Activated T-cell treated with anti-CD3 and anti-CD28 coated beads for 48 hours (primary cell): ENCODE measurements at places on chromosomes 13 and 19.
A peak's percentile ranks its signal among the peaks of the same experiment; 100 is the strongest.

DNA sequence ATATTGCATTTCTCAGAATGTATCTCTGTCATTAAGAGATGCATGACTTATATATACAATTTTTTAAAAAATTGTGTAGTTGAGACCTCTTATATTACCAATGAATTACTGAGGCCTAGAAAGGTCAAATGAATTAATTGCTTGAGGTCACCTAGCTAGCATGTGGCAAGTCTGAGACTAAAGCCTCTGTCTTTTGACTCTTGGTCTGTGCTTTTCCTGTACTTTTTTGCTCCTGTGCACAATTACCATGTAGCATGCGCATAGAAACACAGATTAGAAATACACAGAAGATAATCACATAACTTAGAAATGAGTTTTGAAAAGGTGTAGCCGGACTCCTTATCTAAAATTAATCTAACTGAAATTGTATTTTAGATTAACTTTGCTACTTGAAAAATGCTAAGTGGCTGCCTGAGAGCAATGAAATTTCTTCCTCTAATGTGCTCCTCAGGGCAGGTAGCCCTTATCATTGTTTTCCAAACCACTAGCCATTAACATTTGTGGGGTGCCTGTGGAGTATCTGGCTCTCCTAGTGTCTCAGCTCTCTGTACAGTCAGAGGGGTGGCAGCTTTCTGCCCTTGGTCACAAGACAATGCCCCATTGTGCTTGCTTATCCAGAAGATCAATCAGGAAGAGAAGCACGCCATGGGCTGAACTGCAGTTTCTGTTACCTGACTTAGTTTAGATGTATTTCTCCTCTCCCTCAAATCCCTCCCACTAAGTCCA, 119.6 kb downstream of the RFC3 start:
- no peak for DNase-seq

GRCh38 chr19:17346109-17346671, 8.8 kb downstream of the GTPBP3 start:
- DNase-seq: peak; percentile 80

GRCh38 chr13:39341251-39341650, 261.7 kb downstream of the LHFPL6 start:
- no peak for DNase-seq

DNA sequence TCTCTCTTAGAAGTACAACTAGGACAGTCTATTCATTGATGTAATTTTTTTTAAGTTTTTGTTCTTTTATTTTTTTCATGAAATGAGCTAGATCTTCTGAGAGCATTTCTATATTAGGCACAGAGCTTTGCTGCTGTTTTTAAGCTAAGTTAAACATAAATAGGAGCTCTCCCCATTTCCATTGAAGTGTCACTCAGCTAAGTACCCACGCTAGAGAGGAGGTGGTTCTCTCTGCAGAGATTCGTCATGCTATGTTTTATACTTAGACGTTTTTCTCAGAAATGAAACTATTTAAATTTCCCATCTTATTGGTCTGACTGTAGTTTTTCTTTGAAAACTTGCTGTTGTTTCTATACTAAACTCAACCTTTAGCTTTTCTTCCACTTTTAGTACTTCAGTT, 271.5 kb downstream of the PCDH9 start:
- no peak for DNase-seq

- DNase-seq: no peak
Observed at GRCh38 chr19:50686310-50687032, 33.1 kb downstream of the SHANK1 start.

- DNase-seq: no peak
Observed at GRCh38 chr13:113045251-113046127, 60.1 kb upstream of the F7 start.

DNA sequence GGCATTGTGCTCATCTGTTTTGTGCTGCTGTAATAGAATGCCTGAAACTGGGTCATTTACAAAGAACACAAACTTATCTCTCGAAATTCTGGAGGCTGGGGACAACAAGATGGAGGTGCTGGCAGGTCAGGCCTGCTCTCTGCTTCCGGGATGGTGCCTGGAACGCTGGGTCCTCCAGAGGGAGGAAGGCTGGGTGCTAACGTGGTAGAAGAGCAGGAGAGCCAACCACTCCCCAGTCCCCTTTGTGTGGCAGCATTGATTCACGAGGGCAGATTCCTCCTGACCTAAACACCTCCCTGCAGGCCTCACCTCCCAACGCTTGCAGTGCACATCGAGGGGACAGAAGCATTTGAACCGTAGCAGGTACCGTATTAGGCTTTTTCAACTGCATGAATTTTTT, 34.1 kb upstream of the TFDP1 start:
- DNase-seq: no peak

DNA sequence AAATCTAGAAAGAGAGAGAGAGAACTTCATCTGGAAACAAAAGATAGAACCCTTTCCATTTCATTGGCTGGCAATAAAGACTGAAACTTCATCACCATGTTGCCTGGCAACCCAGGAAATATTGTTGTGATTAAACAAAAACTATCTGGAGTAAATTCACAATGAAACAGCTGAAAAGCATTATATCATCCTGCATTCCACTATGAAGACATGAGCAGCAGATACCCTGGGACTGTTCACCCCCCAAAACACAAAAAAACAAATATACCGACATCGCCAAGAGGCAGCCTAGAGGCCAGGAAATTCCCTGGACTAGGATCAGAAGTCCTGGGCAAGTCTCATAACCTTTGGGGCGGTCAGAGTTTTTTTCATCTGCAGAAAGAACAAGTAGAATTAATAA, 158.3 kb downstream of the FOXO1 start:
- DNase-seq: no peak

DNA sequence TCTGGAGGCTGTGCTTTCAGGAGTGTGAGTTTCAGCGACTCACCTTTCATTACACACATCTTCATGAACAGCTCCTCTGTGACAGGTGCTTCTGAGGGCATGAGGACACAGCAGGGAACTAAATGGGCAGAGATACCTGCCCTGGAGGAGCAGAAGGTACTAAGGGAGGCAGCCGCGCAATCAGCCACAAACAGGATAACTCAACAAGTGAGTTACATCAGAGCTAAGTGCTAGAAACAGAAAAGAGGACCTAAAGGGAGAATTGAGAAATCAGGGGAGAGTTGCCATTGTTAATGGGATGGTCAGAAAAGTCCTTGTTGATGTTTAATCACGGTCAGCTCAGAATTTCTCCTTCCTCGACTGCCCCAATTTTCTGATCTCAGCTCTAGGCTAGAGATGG, 42.5 kb downstream of the SYDE1 start:
- DNase-seq: no peak

DNA sequence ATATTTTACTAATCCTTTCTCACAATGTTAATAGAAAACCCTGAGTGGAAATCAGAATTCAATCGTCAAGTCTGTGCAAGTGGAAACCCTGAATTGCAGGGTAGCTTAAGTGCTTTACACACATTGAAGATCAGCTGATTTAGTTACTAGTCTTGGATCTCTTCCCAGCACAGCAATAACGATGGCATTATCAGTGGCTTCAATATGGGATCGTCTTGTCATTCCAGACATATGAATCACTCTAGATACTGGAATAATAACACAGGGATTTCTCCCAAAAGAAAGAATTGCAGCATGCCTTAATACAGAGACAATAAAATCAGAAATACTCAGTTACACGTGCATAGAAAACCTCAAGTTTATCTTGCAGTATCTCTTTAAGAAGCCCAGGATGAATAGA, 12.6 kb upstream of the METTL21C start:
- DNase-seq: no peak

GRCh38 chr19:6577476-6578125, 13.3 kb downstream of the CD70 start:
- DNase-seq: no peak

- DNase-seq: peak; percentile 29
Observed at GRCh38 chr13:67224148-67224846, 5.8 kb downstream of the PCDH9 start.

DNA sequence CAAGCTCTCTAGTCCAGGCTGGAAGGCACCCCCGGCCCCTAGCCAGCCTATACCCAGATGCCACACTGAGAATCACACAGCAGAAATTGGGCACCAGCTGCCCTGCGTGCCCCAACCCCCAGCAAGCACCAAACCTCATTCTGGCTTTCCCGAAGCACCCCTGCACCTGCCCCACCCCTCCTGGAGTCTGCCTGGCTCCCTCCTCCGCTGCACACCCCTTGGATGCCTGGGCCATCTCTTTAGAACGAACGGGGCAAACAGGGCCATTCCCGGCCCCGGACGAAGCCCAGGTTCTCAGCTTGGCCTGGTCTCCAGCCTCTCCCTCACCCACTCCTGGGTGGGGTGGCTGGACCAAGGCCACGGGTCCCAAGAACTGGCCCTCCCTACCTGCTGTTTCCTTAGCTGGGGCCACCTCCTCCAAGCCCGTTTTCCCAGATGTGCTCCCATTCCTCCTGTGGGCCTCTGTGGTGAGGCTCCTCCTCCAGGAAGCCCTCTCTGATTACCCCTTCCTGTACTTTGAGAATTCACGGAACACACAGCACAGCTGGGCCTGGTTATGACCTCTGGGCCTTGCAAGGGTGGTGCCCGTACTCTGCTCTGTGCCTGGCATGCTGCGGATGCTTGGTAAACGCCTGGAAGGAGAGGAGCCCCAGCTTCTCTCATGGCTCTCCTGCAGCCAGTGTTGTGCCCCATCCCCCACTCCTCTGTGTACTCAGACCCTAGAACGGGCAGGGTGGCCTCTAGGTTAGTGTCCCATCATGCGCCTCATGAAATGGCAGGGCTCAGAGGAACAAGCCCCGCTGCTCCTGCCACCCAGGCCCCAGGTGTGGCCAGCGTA, 21.4 kb downstream of the CEBPG start:
- DNase-seq: no peak

- no peak for DNase-seq
Observed at GRCh38 chr13:51829568-51829899, 15.4 kb downstream of the TMEM272 start.

GRCh38 chr13:110055089-110055488, 251.9 kb downstream of the COL4A1 start:
- no peak for DNase-seq

DNA sequence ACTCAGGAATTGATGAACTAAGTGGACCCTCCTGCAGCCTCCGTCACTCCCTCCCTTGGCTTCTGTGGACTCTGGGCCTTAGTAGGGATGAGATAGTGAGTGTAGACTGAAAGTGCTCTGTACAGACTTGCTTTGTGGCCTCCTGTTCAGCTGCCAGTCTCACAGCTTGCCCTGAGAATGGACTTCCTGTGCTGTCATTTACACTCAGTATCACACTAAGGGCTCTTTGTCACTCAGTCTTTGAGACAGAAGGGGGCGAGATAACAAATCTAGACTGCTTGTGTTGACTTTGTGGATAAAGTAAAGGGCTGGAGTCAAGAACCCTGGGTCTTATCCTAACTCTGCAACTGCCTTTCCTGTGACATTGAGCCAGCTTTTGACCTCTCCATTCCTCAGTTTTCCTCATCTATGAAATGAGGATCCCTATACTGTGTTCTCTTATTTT, 21.0 kb upstream of the SPRY2 start:
- DNase-seq: no peak

- DNase-seq: no peak
Observed at GRCh38 chr19:55457683-55458457, 3.6 kb downstream of the ISOC2 start.

GRCh38 chr19:2514981-2515518, 39.1 kb downstream of the GADD45B start:
- DNase-seq: no peak

DNA sequence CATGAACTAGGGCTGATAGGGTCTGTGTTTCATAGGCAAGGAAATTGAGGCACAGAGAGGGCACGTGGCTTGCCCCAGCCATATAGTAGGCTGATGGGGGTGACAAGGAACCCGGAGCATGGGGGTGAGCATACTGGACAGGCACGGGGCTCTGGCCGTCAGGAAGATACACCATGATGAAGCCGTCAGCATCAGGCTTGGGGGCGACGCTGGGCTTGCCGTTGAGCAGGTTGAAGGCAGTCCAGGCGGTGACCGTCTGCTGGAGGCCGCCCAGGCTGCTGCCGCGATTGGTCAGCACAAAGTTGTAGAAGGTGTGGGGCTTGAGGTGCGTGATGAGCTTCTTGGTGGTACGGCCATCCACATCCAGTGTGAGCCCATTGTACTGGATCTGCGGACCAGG, 119.7 kb downstream of the PTPRS start:
- DNase-seq: no peak

DNA sequence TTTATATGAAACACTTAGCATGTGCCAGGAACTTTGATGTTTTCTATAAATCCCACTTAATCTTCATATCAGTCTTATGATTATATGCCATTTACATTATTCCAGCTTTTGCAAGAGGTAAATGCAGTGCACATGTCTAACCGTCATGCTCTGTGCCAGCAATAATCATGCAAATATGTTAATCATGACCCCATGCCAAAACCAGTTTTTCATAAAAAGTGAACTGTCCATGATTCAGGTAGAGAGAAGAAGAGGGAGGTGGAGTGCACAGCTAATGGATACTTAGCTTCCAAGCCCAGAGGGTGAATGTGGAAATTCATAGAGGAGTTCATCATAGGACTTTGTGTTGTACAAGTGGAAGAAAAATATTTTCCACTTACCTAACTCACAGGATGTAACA, 458.4 kb downstream of the TBC1D4 start:
- no peak for DNase-seq

- DNase-seq: no peak
Observed at GRCh38 chr19:16139752-16140151, 3.7 kb upstream of the HSH2D start.

DNA sequence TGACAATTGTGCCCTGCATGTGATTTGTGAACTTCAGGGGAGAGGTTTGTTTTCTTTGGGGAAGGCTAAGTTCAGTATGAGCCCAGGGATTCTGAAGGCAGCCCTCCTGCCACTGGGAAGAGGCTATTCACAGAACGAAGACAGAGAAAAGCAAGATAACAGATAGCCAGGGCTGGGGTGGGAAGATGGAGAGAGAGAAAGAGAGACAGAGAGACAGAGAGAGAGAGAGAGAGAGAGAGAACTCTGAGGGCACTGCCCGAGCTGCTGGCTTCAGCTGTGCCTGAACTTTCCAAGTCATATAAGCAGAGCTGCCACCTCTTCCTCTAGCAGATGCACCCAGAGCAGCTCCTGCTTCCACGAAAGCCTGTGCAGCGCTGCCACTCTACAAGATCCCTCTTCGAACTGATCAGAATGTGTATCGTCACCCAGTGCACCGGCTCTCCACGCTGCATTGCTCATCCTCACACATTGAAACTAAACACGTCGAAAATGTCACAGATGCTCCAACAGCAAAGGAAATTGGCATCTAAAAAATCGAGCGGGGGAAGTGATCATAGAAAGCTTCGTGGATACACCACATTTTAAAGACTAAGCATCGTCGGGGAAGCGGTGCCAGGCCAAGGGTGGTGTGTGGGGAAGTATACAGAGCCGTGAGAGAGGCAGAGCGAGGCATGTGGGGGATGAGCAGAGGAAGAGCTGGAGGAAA, 81.8 kb upstream of the SIAH3 start:
- no peak for DNase-seq

GRCh38 chr13:49654011-49654410, 25.7 kb downstream of the ARL11 start:
- no peak for DNase-seq

GRCh38 chr13:76383676-76384461, 502.3 kb downstream of the KCTD12 start:
- DNase-seq: no peak

DNA sequence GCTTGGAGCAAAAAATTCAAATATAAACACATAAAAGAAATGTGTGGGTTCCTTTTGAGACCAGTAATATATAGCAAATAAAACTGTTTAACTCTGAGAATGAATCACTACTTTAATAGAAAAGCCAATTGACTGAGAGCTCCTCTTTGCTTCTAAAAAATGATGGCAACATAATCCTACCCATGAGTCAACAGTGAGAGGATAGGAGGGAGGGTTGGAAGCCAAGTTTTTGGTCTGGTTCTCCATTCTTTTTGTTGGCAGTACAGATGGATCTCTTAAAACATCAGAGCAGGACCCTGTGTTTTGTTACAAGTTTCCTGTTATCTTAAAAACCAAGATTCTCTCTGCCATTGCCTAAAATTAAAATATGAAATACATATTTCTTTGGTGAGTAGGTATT, 50.0 kb upstream of the POSTN start:
- no peak for DNase-seq
